ENCODE measurements at places on chromosomes 6 and 20. TPM values are rescaled to one million over a fixed set of nuclear protein-coding genes. Genes with fewer than 3 reads are reported as not detected.

HUS1B gene
- total RNA-seq = 0.86 TPM

OPN5 gene
- not detected for total RNA-seq

SERPINB6 gene
- 171 TPM for total RNA-seq

HDGFL1 gene
- not detected for total RNA-seq

MAFB gene
- 6.8 TPM for total RNA-seq

CST5 gene
- total RNA-seq = not detected

EPHA7 gene
- total RNA-seq = 6.2 TPM

CFAP206 gene
- not detected for total RNA-seq

SMLR1 gene
- not detected for total RNA-seq

SLC17A2 gene
- not detected for total RNA-seq

FLRT3 gene
- 0.22 TPM for total RNA-seq

SOX18 gene
- 67.0 TPM for total RNA-seq

TREM1 gene
- 2.6 TPM for total RNA-seq

LKAAEAR1 gene
- total RNA-seq = not detected

- DNase-seq = peak; percentile 87
Observed at GRCh38 chr20:63520934-63521601, 503 bp downstream of the PPDPF start.

DNA sequence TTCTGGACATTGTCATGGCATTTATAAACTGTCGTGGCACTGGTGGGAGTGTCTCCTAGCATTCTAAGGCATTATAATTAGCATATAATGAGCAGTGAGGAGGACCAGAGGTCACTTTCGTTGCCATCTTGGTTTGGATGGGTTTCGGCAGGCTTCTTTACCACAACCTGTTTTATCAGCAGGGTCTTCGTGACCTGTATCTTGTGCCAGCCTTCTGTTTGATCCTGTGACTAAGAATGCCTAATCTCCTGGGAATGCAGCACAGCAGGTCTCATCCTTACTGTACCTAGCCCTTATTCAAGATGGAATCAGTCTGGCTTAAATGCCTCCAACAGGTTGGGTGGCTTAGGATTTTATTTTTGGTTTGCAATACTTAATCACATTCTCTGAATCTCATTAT is 142.7 kb upstream of the GGTLC1 start:
- DNase-seq = no peak

DNA sequence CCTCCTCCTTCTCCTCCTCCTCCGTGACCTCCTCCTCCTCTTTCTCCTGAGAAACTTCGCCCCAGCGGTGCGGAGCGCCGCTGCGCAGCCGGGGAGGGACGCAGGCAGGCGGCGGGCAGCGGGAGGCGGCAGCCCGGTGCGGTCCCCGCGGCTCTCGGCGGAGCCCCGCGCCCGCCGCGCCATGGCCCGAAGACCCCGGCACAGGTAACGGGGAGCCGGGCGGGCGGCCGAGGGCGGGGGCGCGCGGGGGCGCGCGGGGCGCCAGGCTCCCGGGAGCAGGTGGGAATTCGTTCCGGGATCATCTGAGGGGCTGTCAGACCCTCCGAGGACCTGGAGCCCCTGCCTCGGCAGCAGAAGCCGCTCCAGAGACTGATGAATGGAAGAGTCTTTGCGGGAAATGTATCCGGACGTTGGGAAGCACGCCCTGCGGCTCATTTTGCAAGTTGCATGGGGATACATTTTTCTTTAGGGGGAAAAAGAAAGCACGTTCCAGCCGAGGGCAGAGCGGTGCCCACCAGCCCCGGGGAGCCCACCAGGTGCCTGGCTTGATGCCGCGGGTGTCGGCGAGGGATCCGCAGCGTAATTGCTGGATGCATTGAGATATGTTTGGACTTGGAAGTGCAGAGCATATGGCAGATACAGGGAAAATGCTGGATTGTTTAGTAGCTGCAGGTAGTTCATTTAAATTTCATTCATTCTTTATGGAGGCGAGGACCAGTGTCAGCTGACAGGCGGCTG is 394 bp downstream of the MYB start:
- no peak for DNase-seq

DNA sequence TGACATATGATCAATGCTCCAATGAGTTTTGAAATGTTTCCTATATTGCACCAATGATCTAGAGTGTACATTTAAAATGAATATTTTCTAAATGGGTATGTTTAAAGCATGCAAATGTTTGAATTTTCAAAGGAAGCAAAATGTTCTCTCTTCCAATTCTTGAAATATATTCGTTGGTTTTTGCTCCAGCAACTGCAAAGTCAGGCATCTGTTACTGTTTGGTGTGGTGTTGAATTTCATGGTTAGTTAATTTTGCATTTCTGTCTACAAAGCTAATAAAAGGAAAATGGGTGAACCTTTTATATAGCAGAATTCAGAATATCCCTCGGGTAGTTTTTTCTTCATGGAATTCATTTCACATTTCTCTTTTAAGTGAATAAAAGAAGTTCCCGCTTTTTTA is 1018.3 kb downstream of the GRIK2 start:
- DNase-seq = no peak

- DNase-seq = no peak
Observed at GRCh38 chr6:129141499-129141898, 258.6 kb downstream of the LAMA2 start.

- no peak for DNase-seq
Observed at GRCh38 chr6:130037207-130037811, 18.9 kb downstream of the L3MBTL3 start.

DNA sequence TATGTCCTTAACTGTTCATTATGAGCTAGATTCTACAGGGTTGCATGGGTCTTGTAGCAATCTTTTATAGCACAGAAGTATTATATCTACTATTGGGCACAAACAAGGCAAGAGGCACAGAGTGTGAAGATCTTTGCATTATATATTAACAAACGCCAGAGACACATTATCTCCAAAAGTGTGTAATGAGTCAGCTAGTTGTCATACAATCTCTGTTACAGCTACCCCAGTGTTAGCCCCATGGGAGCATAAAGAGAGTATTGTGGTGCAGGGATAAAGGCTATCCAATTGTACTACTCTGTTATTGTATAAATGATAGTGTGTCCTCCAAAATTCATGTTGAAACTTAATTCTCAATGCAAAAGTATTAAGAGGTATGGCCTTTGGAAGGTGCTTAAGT is 148.4 kb upstream of the RIMS1 start:
- DNase-seq = no peak

DNA sequence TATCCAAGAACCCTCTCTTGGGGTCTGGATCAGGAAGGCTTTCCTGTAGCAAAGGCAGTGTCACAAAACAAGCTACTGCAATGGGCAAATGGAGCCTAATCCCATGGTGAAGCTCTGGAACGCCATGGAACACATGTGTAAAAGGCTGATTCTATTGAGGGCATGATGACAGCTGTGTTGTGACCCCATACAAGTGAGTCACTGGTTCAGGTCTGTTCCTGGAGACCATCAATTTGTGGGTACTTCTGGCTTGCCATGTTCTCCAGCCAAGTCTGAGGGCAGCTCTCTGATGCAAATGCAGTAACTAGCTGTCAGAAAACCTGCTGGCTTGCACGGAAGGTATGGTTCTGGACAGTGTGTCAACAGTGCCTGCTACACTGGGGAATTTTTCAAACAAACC is 33.3 kb upstream of the ECHDC1 start:
- DNase-seq = no peak

DNA sequence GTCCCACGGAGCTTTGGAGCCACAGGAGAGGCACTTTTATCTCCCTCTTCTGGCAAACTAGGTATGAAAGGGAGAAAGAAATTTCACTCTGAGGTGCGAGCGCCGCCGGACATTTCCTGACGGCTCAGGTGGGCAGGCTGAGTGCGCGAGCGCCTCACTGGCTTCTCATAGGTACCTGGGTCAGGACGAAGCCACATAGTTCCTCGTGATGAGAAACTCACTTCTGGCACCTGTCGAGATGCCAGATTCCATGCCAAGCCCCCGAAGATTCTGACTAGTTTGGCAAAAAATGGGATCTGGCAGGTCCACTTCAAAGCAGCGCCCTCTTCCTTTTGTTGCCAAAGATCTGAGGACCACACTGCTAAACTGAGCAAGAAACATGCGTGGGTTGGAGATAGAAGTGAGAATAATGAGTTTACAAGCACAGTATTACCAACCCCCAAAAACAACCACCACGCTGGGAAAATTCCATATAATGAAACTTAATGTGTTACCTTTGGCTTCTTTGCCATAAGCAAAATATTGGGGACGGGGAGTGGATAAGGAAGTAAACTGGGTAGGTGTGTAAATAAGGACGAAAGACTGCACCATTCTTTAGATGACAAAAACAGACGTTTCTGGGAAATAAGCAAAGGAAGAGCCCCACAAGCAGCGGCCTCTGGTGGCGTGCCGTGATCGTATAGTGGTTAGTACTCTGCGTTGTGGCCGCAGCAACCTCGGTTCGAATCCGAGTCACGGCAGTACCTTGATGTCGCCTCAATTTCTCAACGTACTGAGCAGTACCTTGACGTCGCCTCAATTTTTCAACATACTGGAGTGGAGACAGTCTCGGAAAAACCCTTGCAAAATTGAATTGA is 89.8 kb upstream of the PRSS16 start:
- DNase-seq = no peak

- no peak for DNase-seq
Observed at GRCh38 chr20:37380864-37381579, 35.1 kb downstream of the SRC start.

GRCh38 chr6:33585403-33586107 is 5.5 kb upstream of the BAK1 start:
- peak; percentile 88 for DNase-seq

DNA sequence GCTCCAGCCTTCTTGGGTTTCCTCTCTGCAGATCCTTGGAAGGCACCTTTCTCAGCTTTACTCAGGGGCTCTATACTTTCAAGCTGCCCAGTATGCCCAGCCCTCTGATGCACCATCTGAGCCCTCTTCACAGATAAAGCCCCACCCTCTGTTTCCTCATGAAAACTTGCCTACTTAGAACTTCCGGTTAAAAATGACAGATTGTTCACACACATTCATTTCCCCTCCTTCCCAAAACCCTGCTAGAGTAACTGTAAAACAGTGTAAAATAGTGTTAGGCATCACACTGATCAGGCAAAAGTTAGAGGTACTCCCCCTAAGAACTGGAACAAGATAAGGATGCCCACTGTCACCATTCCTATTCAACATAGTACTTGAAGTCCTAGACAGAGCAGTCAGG is 14.0 kb upstream of the GCM1 start:
- no peak for DNase-seq

DNA sequence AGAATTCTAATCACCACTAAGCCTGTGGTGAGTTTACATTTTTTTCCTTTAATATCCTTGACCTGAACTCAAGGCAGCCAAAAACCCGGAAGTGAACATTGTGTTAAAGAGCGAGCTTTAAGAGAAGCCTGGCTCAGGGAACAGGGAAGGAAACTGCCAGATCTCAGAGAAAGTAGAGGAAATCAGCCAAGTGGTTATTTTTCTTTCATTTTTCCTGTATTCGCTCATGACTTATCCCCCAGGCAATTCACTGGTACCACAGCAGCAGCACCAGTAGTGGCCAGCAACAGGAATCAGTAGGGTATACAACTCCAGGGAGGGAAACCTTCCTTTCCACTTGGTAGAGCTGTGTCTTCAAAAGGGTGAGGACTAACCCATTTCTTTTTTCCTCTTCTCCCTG is 89.6 kb upstream of the HMGCLL1 start:
- DNase-seq = no peak

- DNase-seq = no peak
Observed at GRCh38 chr6:113994934-113995342, 24.0 kb upstream of the HDAC2 start.

DNA sequence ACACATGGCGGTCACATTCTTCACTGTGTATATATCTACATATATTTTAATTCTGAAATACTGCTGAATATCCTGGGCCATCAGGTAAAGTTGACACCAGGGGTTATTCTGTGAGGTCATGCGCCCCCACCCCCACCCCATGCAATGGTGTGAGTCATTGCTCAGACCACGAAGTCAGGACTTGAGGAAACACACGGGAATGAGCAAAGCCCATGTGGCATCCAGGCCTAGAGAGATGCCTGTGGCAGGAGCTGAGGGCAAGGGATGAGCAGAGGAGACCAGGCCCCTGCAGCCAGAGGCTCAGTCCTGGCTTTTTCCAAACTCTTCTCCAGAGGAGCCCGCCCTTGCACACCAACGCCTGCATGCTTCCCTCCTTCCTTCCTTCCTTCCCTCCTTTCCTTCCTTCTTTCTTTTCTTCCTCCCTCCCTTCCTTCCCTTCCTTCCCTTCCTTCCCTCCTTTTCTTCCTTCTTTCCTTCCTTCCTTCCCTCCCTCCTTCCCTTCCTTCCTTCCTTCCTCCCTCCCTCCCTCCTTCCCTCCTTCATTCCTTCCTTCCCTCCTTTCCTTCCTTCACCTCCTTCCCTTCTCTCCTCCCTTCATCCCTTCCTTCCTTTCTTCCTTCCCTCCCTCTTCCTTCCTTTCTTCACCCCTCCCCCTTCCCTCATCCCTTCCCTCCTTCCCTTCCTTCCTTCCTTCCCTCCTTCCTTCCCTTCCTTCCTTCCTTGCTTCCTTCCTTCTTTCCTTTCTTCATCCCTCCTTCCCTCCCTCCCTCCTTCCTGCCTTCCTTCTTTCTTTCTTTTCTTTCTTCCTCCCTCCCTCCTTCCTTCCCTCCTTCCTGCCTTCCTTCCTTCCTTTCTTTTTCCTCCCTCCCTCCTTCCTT is 72.0 kb upstream of the INSM1 start:
- no peak for DNase-seq

GRCh38 chr6:42095776-42096541 is 45.6 kb downstream of the TAF8 start:
- DNase-seq = no peak

GRCh38 chr20:13276945-13277541 is 56.0 kb downstream of the ISM1 start:
- DNase-seq = no peak

- no peak for DNase-seq
Observed at GRCh38 chr6:124676033-124676432, 286.2 kb upstream of the RNF217 start.

DNA sequence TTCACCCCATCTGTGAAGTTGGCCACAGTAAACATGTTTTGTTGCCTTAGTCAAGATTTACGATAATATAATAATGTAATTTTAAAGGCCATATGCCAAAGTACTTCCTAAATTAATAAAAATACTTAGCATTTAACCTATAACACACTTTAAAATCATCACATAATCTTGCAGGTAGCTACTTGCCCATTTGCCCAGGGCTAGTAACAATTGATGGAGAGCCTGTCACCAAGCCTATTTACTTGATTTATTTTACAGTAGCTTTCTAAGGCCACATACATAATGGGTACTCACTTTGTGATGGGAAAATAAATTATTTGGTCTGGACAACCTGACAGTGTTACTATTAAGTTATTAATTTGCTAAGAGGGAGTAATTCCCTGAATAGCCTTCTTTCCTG is 14.5 kb downstream of the BTBD9 start:
- no peak for DNase-seq

DNA sequence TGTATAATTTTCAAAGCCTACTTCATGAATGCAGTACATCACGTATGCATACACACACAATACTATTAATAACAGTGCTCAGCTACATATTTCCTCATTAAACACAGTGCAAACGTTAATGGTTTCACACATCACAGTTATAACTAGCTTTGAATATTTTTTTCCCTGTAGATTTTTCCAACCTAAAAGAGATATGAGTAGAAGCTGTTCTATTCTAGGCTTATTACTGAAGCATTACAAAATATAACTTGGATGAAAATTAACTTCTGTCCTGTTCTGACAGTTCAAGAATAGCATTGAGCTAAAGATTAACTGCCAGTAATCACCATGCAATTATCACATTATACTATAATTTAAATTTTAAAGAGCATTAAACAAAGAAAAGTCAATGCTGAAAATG is 6.2 kb downstream of the LMBRD1 start:
- DNase-seq = no peak

GRCh38 chr6:109117346-109118035 is 22.2 kb downstream of the CEP57L1 start:
- no peak for DNase-seq

GRCh38 chr20:53852014-53852413 is 218.4 kb downstream of the BCAS1 start:
- DNase-seq = no peak
